ENCODE measurements at places on chromosomes 7 and 10. TPM values are rescaled to one million over a fixed set of nuclear protein-coding genes. Genes with fewer than 3 reads are reported as not detected.
A peak's percentile ranks its signal among the peaks of the same experiment; 100 is the strongest.

GRCh38 chr10:75297021-75297599 lies 61.4 kb upstream of the COMTD1 start:
- no peak overlapping the region for H3K4me3 ChIP-seq
- peaks cover 5% of the 10 kb centered on the region for H3K27me3 ChIP-seq
- H3K27ac ChIP-seq: no peak overlapping the region
- H3K36me3 ChIP-seq: no peaks in the 10 kb centered on the region
- H3K4me1 ChIP-seq: peaks cover 5% of the 10 kb centered on the region

GRCh38 chr7:94486216-94486615 lies 23.4 kb upstream of the CASD1 start:
- no peaks in the 10 kb centered on the region for H3K36me3 ChIP-seq
- H3K4me3 ChIP-seq: no peak overlapping the region
- H3K4me1 ChIP-seq: no peaks in the 10 kb centered on the region
- no peaks in the 10 kb centered on the region for H3K27me3 ChIP-seq
- DNase-seq: no peak

- H3K4me3 ChIP-seq: no peak overlapping the region
- no peaks in the 10 kb centered on the region for H3K27me3 ChIP-seq
- peaks cover 11% of the 10 kb centered on the region for H3K36me3 ChIP-seq
- H3K27ac ChIP-seq: peak overlapping the region; percentile 71
These were observed 66.9 kb downstream of the FAM53B start for GRCh38 chr10:124677293-124677699.

DNA sequence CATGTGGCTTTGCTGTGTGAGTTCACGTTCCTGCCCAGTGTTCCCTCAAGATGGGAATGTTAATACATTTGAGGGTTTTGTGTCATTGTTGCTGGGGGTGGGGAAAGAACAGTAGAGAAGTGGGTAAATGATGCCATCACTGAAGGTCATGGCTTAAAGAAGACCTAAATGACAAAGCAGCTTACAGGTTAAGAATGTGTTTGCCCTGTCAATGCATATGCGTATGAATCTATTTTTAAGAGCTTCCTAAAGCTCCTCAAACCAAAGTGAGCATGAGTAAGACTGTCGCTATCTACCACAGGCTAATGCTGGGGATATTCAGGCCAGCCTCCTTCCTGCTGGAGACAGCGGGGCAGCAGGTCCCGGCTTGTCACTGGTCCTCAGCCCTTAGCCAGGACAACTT lies 162.9 kb downstream of the CREB5 start:
- no peak overlapping the region for H3K4me3 ChIP-seq
- no peaks in the 10 kb centered on the region for H3K36me3 ChIP-seq
- H3K4me1 ChIP-seq: peaks cover 7% of the 10 kb centered on the region
- H3K27ac ChIP-seq: no peak overlapping the region
- DNase-seq: no peak
- H3K27me3 ChIP-seq: peaks cover 12% of the 10 kb centered on the region

DNA sequence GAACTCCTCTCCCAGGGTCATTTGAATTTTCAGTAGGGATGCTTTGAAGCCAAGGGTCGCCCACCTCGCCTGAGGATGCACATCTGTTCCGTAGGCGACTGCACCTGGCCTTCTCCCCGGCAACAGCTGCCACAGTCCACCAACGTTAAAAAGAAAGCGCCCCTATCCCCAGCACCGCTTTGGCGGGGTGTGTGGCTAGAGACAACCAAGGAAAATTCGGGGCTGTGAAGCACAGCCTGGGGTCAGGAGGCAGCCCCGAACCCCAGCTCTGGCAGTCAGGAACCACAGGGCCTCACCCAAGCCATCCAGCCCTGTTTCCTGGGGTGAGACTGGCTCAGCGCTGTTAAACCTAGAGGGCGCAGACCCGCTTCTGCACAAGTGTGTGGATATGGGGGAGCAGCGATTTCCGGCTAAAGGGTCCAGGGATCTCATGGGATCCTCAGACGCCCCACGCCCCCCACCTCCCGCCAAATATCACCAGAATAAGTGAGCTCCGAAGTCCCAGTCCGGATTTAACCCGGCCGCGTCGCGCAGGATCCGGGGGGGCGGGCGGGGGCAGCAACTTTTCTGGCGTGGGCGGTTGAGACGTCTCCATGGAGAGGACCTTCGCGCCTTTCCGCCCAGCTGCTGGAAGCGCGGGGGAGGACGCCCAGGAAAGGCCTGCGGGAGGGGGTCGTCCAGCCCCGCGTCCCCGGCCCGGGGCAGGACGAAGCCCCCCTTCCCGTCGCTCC lies 822 bp downstream of the ZC3HAV1L start:
- H3K4me3 ChIP-seq: peak overlapping the region; percentile 77
- H3K27me3 ChIP-seq: no peaks in the 10 kb centered on the region
- no peak overlapping the region for H3K27ac ChIP-seq
- DNase-seq: no peak
- peaks cover 1% of the 10 kb centered on the region for H3K36me3 ChIP-seq

DNA sequence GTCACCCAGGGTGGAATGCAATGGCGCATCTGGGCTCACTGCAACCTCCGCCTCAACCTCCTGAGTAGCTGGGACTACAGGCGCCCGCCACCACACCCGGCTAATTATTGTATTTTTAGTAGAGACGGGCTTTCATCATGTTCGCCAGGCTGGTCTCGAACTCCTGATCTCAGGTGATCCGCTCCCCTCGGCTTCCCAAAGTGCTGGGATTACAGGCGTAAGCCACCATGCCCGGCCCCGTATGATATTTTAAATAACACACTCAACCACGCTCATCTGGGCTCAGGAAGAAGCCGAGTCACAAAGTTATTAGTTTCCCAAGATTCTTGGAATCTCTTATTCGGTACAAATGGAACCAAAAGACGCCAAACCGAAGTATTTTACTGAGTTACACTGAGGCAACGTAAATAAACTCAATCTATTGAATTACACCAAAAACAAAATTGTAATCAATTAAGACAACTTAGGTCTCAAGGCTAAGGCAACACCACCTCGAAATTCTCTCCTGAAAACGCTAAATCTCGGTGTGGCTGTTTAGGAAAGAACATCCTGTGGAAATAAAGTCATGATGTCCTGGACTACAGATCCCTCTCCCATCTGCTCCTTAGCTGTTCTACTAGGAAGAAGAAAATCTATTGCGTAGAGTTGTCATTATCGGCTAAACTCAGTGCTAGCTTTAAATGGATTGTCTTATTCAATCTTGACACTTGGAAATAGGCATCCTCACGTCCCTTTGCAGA lies 910 bp downstream of the ARHGAP19 start:
- DNase-seq: no peak
- H3K4me1 ChIP-seq: peaks cover 22% of the 10 kb centered on the region
- H3K36me3 ChIP-seq: peaks cover 4% of the 10 kb centered on the region
- no peaks in the 10 kb centered on the region for H3K27me3 ChIP-seq
- peak overlapping the region; percentile 93 for H3K27ac ChIP-seq

DNA sequence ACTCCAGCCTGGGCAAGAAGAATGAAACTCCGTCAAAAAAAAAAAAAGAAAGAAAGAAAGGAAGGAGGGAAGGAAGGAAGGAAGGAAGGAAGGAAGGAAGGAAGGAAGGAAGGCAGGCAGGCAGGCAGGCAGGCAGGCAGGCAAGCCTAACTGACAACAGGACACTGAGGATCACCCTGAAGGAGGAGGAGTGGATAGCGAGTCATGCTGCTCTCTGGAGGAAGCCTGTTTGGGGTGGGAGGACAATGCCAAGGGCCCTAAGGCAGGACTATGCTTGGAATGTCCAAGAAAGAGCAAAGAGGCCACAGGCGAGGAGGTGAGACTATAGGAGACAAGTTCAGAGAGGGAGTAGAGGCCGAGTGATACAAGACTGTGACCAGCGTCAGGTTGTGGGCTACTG lies 107.0 kb upstream of the PARD3 start:
- DNase-seq: no peak
- peaks cover 1% of the 10 kb centered on the region for H3K36me3 ChIP-seq
- no peaks in the 10 kb centered on the region for H3K4me1 ChIP-seq

DNA sequence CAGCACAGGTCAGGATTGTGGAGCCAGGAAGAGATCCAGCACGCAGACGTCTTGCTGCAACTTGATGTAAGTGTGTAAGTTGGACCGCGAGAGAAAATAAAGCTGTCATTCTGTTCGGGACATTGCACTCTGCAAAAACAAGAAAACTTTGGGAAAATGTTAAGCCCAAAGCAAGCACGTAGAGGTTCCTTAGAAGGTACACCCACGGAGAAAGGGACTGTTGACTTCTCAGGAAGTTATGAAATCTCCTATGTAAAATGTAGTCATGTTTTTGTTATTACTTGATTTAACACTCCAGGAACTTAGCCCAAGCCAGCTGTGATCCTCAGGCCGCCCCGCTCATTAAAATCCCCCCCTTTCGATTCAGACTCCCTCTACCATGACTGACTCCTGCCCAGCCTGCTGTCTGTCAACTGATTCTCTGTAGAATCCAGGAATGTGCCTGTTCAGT lies 196.1 kb upstream of the TCF7L2 start:
- DNase-seq: no peak
- H3K27ac ChIP-seq: peak overlapping the region; percentile 4
- H3K27me3 ChIP-seq: no peaks in the 10 kb centered on the region
- no peak overlapping the region for H3K4me3 ChIP-seq
- peaks cover 2% of the 10 kb centered on the region for H3K36me3 ChIP-seq

GRCh38 chr10:132858121-132859081 lies 72.5 kb upstream of the NKX6-2 start:
- no peak overlapping the region for H3K4me3 ChIP-seq
- no peak overlapping the region for H3K27ac ChIP-seq
- H3K36me3 ChIP-seq: peaks cover 7% of the 10 kb centered on the region
- peaks cover 8% of the 10 kb centered on the region for H3K27me3 ChIP-seq
- H3K4me1 ChIP-seq: peaks cover 8% of the 10 kb centered on the region

DNA sequence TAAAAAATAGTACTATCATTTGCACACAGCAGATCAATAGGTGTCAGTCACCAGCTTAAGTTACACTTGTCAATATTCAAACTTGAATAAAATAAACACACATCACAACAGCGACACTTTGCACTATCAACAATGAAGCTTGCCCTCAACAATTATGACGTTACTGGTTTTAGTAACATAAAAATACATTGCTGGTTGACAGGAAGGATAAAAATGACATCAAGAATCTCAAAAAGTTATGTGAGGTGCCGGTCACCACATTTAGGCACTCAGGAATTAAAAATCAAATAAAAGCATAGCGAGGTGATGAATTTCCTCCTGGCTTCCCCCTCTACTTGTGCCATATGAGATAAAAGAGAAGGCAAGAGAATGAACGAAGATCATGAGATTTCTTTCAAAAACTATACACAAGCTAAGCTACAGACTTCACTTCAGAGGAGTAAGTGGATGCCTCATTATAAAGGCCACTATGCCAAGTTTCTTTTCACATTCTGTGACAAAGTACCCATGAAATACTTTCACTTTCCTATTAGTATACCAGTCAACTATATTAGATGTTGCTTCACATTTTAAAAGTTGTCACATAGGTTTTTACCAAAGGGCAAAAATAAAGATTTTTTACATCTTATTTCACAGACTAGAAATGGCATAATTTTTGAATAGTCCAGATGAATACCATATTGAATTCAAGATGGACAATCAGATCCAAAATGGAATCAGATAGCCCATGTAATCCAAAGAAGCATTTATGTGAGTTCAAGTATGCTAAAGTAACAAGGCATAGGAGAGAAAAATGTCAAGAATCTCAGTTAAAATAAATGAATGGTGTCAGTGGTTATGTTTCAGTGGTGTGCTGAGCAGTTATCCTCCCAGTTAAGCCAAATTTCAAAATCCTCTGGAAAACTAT lies 3.6 kb downstream of the CCDC71L start:
- H3K27me3 ChIP-seq: peaks cover 9% of the 10 kb centered on the region
- no peaks in the 10 kb centered on the region for H3K36me3 ChIP-seq
- peaks cover 11% of the 10 kb centered on the region for H3K4me1 ChIP-seq
- DNase-seq: no peak
- no peak overlapping the region for H3K4me3 ChIP-seq

The DIP2C gene
- total RNA-seq: 26.3 TPM

The BMI1 gene
- 64.3 TPM for total RNA-seq
